ENCODE measurements at places on chromosomes 4 and X.

DNA sequence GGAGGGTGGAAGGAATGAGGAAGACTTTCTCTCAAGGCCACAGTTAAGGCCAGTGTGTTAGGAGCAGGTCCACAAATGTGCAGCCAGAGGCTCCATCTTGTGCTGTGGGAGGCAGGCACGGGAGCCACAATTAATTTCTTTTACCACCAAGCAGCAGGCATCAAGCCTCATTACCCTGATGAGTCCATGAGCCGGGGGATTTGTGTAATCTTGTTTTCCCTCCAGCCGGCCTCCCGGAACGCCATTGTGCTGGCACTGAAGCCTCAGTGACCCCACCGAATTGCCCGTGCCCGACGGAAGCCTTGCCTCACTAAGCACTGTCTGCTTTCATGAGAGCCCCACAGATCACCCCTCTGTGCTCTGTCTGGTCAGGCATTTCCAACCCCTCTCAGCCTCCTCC is 154.7 kb upstream of the STX18 start:
- DNase-seq: no peak

DNA sequence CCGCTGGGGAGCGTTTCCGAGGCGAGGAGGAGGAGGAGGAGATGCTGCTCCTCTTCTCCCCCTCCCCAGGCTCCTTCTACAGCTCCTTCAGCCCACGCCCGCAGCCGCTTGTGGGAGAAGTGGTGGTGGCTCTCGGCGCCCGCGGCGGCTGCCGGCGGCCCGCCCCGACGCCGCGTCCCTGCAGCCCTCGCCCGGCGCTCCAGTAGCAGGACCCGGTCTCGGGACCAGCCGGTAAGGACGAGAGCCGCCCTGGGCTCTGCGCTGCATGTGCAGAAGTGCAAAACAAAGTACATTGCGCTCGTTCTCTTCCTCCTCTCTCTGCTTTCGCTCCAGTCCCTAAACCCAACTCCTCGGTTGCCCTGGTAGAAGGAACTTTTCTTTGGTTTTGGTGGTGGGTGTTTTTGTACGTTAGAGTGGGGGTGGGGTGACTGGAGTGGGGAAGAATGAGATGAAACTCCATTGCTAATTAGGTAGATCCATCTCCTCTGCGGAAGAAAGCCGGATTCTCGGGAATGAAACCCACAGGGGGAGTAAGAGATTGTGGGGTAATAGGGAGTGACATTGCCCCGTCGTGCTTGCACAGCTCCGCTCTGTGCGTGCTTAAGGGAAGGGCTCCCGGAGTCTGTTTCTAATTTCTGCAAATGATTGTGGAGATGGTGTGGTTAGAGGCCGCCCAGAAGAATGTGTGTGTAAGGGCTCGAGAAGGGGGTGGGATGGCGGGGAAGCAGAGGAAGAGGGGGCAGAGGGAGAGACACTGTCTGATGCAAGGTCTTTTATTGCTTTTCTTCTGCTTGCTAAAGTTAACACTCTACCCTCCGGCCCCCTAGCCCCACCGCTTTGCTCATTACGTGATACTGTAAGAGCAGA is 677 bp downstream of the PTPN13 start:
- DNase-seq: peak; percentile 17

- no peak for DNase-seq
These were observed 8.4 kb upstream of the TRIML2 start for GRCh38 chr4:188117631-188118324.

DNA sequence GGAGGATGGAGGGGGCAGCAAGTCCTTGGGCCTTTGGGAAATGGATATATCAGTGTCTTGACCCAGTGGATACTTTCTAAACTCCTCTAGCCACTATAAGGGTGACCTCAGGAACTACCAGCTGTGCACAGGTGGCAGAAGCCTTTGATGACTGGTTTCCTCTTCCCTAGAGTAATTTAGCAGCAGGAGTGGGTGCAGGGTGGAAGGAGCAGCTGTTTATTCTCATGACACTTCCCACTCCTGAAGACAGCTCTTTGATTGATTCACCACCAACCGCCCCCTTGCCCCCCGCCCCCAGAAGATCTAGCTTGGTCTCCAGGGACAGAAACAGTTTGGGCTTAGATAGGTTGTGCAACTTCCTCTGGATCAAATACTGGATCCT is 63.0 kb downstream of the GPC3 start:
- DNase-seq: no peak

GRCh38 chrX:54492340-54492739 is 3.7 kb downstream of the FGD1 start:
- no peak for DNase-seq

DNA sequence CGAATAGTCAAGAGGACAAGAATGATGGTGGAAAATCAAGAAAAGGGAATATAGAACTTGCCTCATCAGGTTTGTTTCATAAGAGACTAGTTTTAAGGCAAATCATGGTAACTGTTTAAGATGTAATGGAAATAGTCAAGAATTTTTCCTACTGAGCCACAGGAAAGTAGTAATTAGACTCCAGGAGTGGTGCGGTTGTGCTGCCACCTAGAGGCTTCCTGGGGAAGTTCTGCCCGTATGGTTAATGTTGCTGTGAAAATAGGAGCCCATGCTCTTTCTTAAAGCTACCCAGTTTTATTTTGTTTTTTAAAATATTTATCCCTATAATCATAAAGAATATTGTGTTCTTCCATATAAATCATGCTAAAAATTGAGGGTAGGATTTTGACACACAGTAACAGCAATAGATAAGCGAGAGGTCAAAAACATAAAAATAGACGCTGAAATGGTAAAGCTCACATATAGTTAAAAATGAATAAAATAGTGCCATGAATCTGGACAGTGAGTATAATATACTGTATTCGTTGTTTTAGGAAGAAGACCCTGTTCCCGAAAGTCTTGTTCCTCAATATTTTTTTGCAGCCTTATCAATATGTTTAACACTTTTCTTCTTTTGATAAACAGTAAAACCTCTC is 87.0 kb downstream of the PHOX2B start:
- DNase-seq: peak; percentile 0

DNA sequence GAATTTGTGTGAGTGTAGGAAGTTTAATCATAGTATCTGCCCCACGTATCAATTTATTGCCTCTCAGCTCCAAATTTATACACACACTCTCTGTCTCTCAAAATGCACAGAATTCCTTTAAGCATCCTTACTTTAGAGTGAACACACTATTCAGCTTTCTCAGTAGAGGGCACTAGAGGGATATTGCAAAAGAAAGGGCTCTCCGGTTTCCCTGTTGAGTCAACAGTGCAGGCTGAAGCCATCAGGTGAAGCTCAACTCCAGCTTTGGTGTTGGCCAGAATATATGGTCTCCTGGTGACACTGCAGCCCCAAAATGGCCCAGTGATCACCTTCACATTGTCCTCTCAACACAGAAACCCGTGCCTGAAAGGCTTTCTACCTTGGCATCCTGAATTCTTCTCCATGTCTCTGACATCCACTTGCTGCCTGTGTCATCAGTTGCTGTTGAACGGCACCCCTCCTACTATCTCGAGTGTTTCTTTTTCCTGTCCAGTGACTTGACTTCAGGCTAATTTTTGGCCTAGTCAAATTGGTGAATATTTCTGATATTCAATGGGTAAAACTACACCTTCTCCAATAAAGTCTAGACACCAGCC is 670.5 kb downstream of the GABRG1 start:
- DNase-seq: peak; percentile 32

- DNase-seq: no peak
These were observed 50.8 kb downstream of the WWC2 start for GRCh38 chr4:183149616-183150539.

- no peak for DNase-seq
These were observed 20.9 kb upstream of the SOD3 start for GRCh38 chr4:24774452-24774851.

GRCh38 chr4:99724067-99724466 is 66.4 kb upstream of the C4orf54 start:
- DNase-seq: no peak

- DNase-seq: no peak
These were observed 22.6 kb downstream of the UVSSA start for GRCh38 chr4:1369479-1370079.

DNA sequence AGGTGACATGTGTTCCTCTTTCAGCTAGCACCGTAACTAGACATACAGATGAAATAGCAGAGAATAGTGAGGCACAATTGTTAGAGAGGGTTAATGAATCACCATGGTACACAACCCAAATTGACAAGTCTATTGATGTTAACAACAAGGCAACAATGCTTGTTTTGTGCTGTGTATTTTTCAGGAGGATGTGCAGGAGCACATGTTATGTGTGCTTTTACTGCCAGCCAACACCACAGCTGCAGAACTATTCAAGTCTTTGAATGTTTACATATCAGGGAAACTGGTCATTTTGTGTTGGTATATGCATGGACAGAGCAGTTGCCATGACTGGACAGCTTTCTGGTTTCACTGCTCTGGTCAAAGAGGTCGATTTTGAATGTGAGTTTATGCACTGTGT is 32.8 kb downstream of the STBD1 start:
- DNase-seq: no peak

GRCh38 chrX:150361070-150361776 is 1.9 kb upstream of the MAMLD1 start:
- DNase-seq: no peak

DNA sequence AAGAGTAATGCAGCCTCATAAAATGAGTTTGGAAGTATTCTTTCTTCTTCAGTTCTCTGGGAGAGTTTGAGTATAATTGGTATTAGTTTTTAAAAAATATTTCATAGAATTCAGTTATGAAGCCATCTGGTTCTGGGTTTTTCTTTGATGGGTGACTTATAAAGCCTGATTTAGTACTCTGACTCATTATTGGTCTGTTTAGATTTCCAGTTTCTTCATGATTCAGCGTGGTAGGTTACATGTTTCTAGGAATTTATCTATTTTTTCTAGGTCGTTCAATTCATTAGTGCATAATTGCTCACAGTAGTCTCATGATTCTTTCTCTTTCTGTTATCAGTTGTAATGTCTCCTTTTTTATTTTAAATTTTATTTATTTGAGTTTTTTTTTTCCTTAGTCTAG is 111.2 kb downstream of the CEP44 start:
- no peak for DNase-seq

- no peak for DNase-seq
These were observed 42.4 kb downstream of the CLCN4 start for GRCh38 chrX:10199212-10199611.

DNA sequence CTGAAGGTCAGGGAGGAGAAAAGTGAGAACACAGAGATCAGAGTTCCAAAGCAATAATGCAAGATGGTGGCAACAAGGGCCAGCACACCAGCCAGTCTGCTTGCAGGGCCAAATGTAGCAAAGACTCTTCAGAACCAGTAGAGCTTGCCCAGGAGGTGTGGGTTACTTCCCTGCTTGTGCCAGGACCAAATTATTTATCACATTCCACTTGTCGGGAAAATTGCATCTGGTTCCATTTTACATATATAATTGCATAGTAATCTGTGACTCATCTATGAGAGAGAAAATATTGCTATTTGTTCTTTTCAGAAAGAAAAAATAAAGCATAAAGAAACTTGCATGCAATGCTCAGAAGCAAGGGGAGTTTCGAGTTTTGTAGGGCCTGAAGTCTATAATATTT is 41.4 kb downstream of the MAML3 start:
- DNase-seq: no peak

DNA sequence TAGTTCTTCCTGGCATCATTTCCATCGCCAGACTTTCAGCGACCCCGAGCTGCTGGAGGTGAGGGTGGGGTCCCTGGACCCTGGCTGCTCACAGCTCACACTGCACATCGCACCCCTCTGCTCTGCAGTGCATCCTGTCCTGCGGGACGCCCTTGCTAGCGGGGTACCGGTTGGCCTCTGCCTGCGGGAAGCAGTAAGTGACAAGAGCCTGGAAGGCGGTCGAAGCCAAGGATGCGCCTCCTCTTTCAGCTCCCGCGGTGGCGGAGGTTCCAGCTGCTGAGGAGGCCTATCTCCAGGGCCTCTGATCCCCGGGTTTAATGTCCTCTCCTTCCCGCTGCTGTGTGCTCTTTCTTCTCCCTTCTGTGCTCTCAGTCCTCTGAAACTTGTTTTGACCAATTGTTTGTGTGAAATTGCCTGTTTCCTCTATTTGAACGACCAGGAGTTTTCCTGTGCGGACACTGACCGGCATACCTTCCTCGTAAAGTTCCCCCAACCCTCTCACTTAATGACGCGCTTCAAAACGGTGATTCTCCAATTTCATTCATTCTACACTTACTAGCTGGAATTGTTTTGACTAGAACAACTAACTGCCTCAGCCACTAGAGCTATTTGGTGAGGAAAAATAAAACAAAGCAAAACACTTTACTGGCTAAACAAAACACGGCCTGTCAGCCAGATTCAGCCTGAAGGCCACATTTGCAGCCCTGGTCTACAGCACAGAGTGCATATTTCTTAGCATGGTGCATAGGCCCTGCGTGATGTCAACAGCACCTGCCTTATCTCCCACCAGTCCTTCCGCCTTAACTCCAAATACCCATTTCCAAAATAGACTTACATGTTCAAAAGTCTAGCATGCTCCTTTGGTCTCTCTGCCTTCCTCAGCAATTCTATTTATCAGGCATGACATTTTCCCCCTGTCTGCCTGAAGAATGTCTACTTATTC is 28.0 kb downstream of the MGAT4D start:
- DNase-seq: no peak

DNA sequence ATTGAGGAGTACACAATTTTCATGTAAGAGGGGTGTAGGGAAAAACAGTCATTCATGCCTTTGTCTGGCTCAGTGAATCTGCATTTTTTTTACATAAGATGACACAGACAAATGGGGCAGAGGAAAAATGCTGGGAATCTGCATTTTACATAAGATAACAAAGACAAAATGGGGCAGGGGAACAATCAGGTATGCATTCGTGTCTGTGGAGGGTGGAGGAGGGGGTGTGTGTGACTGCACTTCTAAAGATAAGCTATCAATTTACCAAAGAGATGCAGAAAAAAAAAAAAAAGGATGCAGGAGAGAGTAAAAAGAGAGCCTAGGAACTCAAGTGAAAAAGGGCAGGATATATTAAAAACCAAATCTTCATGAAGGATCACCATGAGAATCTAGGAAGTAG is 637.4 kb downstream of the ZNF674 start:
- no peak for DNase-seq

GRCh38 chr4:60683973-60684372 is 516.2 kb upstream of the ADGRL3 start:
- no peak for DNase-seq

GRCh38 chr4:1855333-1856070 is 454 bp downstream of the LETM1 start:
- no peak for DNase-seq

- no peak for DNase-seq
These were observed 159.4 kb downstream of the ANTXR2 start for GRCh38 chr4:79913581-79913980.
